Activated CD8-positive, alpha-beta memory T cell treated with anti-CD3 and anti-CD28 coated beads, Interleukin-2, amount 10 ng/mL, durations not matched to agents 7 days and 5 days (primary cell): ENCODE measurements at places on chromosomes 2 and 18. TPM values are rescaled to one million over a fixed set of nuclear protein-coding genes. Genes with fewer than 3 reads are reported as not detected.

The AFF3 gene
- 0.55 TPM for total RNA-seq

The NEB gene
- total RNA-seq, result 0.12 TPM

The MBD5 gene
- 24.6 TPM for total RNA-seq

The SIGLEC15 gene
- not detected for total RNA-seq
